ENCODE measurements at places on chromosomes 6 and 20.

- DNase-seq = no peak
Measured at GRCh38 chr6:147043994-147044477, 160.2 kb upstream of the STXBP5 start.

DNA sequence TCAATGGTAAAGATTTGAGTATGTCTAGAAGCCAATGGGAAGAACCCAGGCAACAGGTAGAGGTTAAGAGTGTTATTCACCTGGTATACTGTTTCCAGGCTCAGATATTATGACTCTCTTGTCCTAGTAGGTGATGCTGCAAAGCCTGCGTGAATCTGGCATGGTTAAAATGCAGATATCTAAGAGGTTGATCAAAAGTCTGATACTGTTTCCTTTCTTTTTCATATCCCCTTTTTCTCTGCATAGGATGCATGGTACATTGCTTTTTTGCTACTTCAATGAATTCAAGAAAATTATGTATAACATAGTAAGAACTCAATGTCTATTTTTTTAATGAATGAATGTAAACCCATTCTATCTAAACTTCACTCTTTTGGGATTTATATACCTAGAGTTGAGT is 284.3 kb upstream of the KHDRBS2 start:
- no peak for DNase-seq

DNA sequence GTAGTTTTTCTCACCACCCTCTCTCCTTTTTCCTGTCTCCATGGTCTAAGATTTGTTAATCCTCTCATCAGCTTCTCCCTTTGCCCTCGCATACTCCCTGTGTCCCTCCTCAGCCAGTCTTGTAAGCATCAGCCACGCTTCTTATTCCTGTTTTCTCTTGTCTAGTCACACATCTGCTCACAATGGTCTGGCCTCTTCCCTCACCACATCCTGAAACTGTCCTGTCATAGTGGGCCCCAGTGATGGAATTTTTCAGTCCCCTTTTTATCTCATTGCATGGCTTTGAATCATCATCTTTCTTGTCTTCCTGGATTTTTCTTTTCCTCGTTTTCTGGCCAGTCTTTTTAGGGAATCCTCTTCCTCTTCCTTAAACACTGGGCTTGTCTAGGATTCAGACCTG is 57.2 kb downstream of the GFRA4 start:
- no peak for DNase-seq

DNA sequence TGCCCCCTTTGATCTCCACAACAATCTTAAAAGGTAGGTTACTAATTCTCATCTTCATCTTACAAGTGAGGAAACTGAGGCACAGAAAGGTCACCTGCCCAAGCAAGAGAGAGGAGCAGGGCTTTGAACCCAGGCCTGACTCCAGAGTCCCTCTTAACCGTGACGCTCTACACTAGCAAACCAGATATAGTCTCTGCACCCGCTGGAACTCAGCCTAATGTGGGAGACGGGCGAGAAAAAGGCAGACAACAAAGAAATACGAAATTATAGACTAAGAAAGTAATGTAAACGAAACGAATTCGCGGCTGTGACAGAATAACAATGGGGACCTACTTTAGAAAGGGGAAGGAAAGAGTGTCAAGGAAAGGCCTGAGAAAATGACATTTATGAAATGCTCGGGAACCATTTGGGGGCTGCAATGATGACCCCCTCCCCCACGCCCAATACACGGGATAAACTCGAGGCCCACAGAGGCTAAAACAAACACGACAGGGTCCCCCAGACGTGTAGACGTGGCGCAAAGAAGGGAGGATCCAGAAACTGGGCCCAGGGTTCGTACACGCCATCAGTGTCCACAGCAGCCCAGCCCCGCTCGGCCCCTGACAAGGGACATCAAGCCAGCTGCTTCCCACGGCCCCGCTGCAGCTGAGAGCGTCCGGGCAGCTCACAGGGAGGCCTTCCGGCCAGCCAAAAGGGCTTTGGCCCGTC is 637 bp downstream of the TRPC4AP start:
- no peak for DNase-seq

DNA sequence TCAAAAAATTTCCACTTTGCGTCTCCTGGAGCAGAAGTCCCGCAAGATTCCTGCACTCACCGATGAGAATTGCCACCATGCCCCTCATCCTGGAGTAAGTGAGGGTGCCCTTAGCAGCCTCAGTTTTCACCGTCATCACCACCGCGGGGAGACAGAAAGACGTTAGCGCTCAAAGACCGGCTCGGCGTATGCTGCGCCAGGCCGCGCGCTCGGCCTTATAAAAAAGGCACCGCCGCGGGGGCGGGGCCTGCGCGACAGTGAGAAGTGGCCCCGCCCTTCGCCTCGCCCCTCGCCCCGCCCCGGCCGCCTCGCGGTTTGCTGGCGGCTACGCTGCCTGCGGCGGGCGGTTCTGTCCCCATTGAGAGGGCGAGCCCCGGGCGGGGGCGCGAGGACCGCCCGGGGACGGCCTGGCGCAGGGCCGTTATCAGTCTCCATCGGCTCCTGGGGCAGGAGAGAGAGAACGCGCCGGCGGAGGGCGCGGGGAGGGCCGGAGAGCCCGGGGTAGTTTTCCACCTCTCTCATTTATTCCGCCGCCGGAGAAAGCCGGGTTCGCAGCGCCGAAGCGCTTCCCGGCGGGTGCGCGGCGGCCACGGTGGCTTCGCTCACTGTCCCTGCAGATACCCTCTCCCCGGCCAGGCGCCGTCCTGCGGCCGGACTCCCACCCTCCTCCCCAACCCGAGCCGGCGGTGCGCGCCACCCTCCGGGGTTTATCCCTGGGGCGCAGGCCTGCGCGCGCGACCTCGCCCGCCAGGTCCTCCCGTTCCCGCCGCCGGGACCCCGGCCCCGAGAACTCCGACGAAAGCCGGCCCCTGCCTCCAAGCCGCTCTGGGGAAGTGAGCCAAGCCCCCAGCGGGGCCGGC is 122.5 kb upstream of the SLC2A12 start:
- peak; percentile 85 for DNase-seq

DNA sequence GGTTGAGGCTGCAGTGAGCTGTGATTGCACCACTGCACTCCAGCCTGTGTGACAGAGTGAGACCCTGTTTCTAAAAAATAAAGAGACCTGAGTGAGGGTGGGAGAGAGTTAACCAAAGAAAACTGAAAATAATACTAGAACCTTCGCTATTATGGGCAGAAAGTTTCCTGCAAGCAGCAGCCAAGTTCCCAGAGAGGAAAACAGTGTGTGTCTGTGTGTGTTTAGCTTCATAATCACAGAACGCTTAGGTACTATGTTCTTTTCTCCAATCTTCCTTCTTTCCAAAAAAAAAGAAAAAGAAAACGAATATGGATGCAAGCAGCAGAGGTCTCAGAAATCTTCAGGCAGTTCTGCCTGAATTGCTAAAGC is 170.0 kb downstream of the LY86 start:
- DNase-seq = no peak

- no peak for DNase-seq
Measured at GRCh38 chr6:56790414-56790813, 147.7 kb upstream of the DST start.

DNA sequence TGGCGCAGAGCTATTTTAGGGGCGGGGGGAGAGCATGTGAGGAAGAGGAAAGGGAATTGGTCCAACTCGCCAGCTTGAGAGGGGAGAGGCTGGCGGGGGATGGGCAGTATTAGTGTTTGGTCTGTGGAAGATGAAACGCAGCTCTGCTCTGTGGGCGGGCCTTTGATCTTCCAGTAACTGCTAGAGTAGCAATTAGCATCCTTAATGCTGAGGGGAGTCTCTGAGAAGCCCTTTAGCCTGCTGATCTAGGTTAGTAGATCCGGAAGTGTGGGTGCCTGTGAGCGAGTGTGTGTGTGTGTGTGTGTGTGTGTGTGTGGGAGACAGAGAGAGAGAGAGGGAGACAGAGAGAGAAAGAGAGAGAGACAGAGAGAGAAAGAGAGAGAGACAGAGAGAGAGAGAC is 117.2 kb upstream of the BACH2 start:
- peak; percentile 70 for DNase-seq

GRCh38 chr6:141152951-141153350 is 979.8 kb upstream of the GJE1 start:
- no peak for DNase-seq

- DNase-seq = no peak
Measured at GRCh38 chr6:27834384-27834783, 77.8 kb downstream of the OR2B2 start.

DNA sequence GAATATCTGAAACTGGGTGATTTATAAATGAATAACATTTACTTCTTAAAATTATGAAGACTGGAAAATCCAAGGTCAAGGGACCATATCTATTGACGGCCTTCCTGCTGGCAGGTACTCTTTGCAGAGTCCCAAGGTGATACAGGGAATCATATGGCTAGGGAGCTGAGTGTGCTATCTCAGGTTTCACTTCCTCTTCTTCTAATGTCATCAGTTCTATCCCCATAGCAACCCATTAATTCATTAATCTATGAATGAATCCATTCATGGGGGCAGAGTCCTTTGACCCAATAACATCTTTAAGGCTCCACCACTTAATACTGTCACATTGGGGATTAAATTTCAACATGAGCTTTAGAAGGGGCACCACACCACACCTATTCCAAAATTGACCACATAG is 772.0 kb downstream of the HACE1 start:
- DNase-seq = no peak

DNA sequence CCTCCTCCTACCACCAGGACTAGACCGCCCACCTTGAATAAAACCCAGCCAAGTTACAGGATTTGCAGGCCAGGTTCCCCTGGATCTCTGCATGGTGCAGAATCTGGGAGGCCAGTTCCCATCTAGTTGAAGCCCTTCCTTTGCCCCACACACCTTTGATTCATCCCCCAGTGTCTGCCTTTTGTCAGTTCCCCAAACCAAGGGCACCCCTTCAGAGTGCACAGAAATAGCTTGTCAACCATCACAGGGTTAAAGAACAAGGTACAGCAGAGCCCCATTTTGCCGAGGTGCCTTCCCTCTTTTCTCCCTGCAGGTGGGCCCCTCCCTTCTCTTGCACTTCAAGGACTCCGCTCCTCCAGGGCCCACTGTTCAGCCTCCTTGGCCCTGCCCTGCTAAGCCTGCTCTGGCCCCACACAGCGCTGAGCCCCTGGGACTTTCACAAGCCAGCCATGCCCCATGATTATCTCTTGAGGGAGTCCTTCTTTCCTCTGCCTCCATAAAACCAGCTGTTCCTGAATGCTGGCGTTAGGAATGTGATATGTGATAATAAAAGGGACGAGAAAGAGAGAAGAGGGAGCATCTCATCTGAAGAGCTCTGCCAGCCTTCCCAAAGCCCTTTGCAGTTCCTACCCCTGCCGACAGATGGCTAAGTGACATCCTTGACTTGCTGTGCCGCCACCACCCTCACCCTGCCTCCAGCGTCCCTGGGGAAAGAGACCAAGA is 280.3 kb downstream of the CDC5L start:
- peak; percentile 41 for DNase-seq

GRCh38 chr20:21509597-21510371 is 4.1 kb downstream of the NKX2-2 start:
- no peak for DNase-seq

DNA sequence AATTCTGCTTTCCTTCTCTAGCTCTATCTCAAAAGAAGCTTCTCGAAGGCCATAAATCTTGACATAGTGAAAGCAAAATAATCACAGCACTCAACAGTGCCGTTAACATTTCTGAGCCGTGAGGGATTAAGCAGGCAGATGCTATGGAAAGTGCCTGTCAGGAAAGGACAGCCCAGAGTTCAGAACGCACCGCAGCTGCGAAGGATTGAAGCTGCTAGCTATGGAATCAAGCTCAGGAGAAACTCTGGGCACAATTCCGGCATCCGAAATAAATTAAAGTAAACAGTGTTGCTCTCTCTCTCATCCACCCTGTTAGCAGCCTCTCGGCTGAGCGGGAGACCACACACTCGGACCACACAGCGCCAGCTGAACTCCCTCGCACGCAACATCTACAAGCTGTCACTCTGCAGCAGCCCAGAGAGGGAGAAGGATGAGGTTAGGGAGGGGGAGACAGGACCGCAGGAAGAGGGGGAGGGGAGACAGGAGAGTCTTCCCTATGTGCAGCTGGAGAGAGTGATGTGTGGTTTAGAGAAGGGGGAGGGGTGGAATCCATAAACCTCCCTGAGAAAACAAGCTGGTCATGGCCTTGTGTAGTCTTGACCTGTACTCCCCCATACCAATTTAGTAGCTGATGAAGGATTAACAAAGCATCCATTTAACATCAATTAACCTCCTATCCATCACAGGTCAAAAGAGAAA is 9.0 kb downstream of the EXOC2 start:
- DNase-seq = peak; percentile 82

- DNase-seq = no peak
Measured at GRCh38 chr6:127446356-127446755, 12.8 kb downstream of the KIAA0408 start.

GRCh38 chr6:108118810-108119768 is 44.5 kb upstream of the OSTM1 start:
- peak; percentile 60 for DNase-seq

GRCh38 chr6:168989421-168989820 is 264.2 kb downstream of the THBS2 start:
- no peak for DNase-seq

DNA sequence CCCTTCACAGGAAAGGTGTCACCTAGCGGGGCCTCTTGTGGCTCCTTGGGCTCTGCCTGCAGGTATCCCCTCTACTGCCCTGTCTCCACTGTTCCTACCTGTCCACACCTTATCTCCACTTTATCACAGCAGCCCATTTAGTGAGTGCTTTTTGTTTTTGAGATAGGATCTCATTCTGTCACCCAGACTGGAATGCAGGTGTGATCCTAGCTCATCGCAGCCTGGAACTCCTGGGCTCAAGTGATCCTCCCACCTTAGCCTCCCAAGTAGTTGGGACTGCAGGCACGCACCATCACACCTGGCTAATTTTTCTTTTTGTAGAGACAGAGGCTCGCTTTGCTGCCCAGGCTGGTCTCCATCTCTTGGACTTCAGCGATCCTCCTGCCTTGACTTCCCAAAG is 48.0 kb downstream of the BCAS4 start:
- no peak for DNase-seq

DNA sequence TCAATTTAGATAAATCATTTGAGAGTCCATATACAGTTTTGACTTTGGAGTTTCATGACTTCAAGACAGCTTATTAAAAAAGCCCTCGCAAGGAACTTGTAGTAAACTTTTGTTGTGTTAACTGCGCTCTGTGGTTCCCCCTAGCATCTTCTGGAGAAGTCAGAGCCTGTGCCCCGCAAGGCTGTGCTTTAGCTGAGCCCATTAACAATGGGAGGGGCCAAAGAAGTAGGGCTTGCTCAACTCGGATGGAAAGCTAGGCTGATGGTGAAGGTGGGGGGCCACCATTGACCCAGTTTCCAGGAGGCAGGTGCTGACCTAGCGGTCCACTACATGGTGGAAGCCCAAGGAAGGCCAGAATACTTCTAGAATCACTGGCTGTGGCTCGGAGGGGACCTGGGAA is 29.3 kb upstream of the OVOL2 start:
- peak; percentile 44 for DNase-seq
